ENCODE measurements at places on chromosomes 16 and 17. TPM values are rescaled to one million over a fixed set of nuclear protein-coding genes. Genes with fewer than 3 reads are reported as not detected.

- no peaks in the 10 kb centered on the region for H3K27me3 ChIP-seq
- peak overlapping the region; percentile 69 for H3K4me3 ChIP-seq
- peaks cover 27% of the 10 kb centered on the region for H3K36me3 ChIP-seq
- H3K27ac ChIP-seq, result peak overlapping the region; percentile 85
- DNase-seq, result peak; percentile 85
- peaks cover 50% of the 10 kb centered on the region for H3K4me1 ChIP-seq
These were observed 5.1 kb downstream of the MVP start for GRCh38 chr16:29825145-29826044.

- H3K4me1 ChIP-seq, result peaks cover 70% of the 10 kb centered on the region
These were observed 22.1 kb downstream of the PRKCB start for GRCh38 chr16:23857881-23858269.

GRCh38 chr17:81511804-81512561 is 616 bp downstream of the ACTG1 start:
- H3K4me1 ChIP-seq, result peaks cover 36% of the 10 kb centered on the region
- H3K4me3 ChIP-seq, result peak overlapping the region; percentile 99
- H3K27ac ChIP-seq, result peak overlapping the region; percentile 88
- DNase-seq, result peak; percentile 80
- H3K27me3 ChIP-seq, result peaks cover 2% of the 10 kb centered on the region

The PCGF2 gene
- 4.7 TPM for total RNA-seq

GRCh38 chr16:73080931-73081330 is 33.0 kb upstream of the ZFHX3 start:
- no peaks in the 10 kb centered on the region for H3K4me1 ChIP-seq
- H3K36me3 ChIP-seq, result no peaks in the 10 kb centered on the region
- H3K27ac ChIP-seq, result no peak overlapping the region
- DNase-seq, result no peak

The SHISA9 gene
- total RNA-seq, result not detected

DNA sequence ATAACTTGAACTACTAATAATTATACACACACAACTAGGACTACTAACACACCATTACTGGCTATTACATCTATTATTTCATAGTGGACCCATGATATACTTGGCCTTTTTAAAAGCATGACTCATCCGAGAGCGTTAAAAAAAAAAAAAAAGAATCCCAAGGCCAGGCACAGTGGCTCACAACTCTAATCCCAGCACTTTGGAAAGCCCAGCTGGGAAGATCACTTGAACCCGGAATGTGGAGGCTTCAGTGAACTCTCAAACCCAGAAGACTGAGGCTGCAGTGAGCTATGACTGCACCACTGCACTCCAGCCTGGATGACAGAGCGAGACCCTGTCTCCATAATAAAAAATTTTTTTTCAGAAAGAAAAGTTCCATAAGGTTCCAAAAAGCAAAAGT is 3.1 kb downstream of the GLG1 start:
- no peak for DNase-seq

The HSD3B7 gene
- total RNA-seq, result 2.9 TPM

The NTN1 gene
- total RNA-seq, result 0.43 TPM

- peak overlapping the region; percentile 89 for H3K4me3 ChIP-seq
- H3K27ac ChIP-seq, result peak overlapping the region; percentile 95
- peaks cover 69% of the 10 kb centered on the region for H3K4me1 ChIP-seq
- H3K27me3 ChIP-seq, result peaks cover 3% of the 10 kb centered on the region
- H3K36me3 ChIP-seq, result peaks cover 63% of the 10 kb centered on the region
These were observed 2.7 kb downstream of the MAP3K14 start for GRCh38 chr17:45313996-45314740.

- no peak overlapping the region for H3K27ac ChIP-seq
- H3K27me3 ChIP-seq, result no peaks in the 10 kb centered on the region
- H3K36me3 ChIP-seq, result peaks cover 30% of the 10 kb centered on the region
- H3K4me3 ChIP-seq, result no peak overlapping the region
- peaks cover 22% of the 10 kb centered on the region for H3K4me1 ChIP-seq
- no peak for DNase-seq
These were observed 7.5 kb downstream of the TK1 start for GRCh38 chr17:78179372-78179771.

The CLCN7 gene
- total RNA-seq, result 56.5 TPM

The ABCA3 gene
- total RNA-seq, result 9.2 TPM

The ADAM11 gene
- 0.12 TPM for total RNA-seq

GRCh38 chr17:57221366-57222350 is 34.7 kb upstream of the MSI2 start:
- no peak for DNase-seq
- H3K4me3 ChIP-seq, result no peak overlapping the region
- no peaks in the 10 kb centered on the region for H3K36me3 ChIP-seq
- no peaks in the 10 kb centered on the region for H3K4me1 ChIP-seq

GRCh38 chr17:41681776-41682175 is 6.9 kb upstream of the EIF1 start:
- no peaks in the 10 kb centered on the region for H3K27me3 ChIP-seq
- peak overlapping the region; percentile 60 for H3K27ac ChIP-seq
- DNase-seq, result peak; percentile 55
- no peaks in the 10 kb centered on the region for H3K36me3 ChIP-seq

The SMIM36 gene
- total RNA-seq, result not detected

- DNase-seq, result no peak
- H3K4me3 ChIP-seq, result no peak overlapping the region
- no peaks in the 10 kb centered on the region for H3K27me3 ChIP-seq
- peaks cover 59% of the 10 kb centered on the region for H3K36me3 ChIP-seq
- H3K4me1 ChIP-seq, result peaks cover 2% of the 10 kb centered on the region
These were observed 16.9 kb downstream of the BLMH start for GRCh38 chr17:30274887-30275286.

DNA sequence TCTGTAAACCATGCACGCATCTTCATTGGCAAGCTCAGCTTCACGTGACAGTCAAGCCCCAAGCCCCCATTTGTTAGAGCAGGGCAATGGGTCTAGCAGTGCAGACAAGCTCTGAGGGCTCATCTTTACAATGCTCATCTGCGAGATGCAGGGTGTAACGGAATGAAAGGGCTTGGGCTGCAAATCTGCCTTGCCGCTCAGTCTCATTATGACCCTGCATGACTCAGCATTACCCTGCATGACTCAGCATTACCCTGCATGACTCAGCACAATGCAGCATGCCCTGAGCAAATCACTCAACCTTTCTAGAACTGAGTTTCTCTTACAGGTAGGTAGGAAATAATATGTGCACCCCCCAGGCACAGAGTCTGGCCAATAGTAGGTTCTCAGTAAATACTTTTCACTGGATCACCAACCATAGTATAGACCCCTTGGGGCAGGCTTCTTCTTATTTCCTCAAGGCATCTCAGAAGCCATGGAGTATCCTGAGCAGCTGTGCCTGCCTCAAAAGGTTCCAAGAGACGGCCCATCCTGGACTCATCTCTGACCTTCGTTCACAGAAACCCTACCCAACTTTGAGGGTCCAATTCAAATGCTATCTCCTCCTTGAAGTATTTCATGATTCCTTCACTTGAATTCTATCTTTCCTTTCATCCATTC is 391.3 kb upstream of the CDH5 start:
- H3K4me3 ChIP-seq, result no peak overlapping the region
- H3K27ac ChIP-seq, result no peak overlapping the region
- DNase-seq, result no peak
- no peaks in the 10 kb centered on the region for H3K4me1 ChIP-seq
- H3K36me3 ChIP-seq, result no peaks in the 10 kb centered on the region

- no peak overlapping the region for H3K27ac ChIP-seq
These were observed 54.3 kb downstream of the KPNA2 start for GRCh38 chr17:68089881-68090280.
